COLO829 (cell line): ENCODE measurements at places on chromosomes 3 and 15.
A peak's percentile ranks its signal among the peaks of the same experiment; 100 is the strongest.

DNA sequence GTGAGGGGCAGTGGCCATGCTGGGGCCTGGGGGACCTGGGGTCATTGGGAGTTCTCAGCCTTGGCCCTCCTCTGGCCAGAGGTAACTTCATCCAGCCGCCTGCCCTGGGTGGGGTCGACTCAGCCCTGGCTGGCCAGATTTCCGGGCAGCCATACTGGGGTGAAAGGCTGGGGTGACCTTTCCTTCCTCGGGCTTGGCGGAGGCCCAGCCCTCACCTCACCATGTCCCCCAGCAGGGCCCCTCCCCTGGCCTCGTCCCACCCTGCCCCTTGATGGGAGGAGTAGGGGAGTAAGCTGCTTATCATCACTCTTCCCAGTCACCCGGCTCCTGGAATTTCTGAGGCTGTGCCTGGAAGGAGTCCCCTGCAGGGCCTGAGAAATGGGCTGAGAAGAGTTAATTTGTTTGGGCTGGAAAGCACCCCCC, 5.4 kb downstream of the SEMA3F start:
- no peak for DNase-seq

DNA sequence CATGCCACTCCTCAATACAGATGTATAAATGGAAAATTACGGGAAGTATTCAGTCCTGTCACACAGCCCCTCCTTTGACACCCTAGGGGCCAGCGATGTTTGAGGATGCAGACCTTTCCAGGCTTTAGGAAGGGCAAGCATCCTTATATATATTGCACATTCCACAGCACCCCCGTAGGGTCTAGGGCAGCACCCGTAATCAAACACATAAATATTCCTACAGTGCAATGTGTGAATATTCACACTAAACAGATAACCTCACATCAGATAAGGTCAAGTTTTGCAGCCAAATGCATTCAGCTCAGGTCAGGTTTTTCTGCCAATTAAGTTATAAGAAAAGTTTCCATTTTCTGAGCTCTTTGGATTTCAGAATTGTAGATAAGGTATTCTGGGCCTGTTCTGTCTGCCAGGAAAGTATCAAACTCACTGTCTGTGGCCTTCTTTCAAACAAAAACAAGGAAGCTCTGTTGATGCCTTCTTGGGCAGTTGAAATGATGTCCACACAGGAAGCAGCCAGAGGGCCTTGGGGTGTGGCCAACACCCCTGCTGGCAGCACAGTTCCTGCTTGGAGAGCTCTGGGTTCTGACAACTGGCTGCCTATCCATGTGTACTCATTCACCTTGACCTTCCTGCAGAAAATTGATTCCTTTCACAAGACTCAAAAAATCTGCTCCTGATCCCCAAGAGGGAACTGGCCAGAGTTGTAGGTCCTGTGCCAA, 427.0 kb downstream of the NTRK3 start:
- no peak for DNase-seq

DNA sequence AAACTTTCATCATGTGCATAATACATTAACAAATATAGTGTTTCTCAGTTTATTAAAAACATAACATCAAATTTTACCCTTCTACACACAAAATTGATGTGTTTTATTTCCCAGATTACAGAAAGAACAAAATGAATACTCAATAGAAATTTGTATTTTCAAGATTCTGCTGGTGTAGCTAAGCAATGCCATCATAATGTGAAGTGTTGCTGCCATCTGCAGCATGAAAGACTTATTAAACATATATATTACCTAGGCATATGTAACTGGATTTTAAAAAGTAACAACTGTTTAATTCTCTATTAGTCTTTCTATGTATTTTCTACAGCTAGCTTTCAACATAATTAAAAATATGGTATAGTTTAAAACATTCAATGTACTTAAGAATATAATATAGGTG, 27.5 kb downstream of the PLSCR5 start:
- peak; percentile 23 for DNase-seq

DNA sequence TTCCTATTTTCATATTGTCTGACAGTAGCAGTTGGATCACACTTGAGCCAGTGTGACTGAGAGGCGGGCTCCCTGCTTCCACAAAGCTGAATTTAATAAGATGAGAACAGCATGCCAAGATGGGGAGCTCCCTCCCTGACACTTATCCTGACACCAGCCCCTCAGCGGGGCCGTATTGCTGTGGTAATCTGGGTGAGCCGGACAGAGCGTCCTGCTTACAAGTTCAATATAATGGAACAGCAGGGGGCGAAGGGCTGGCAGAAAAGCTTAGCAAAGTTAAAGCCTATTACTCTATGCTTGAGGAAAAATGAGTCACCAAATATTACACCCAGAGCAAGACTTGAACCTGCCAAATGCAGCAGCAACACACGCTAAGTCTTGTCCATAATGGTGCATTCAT, 163.8 kb upstream of the CMC1 start:
- DNase-seq: no peak

GRCh38 chr3:126058666-126059065, 25.3 kb downstream of the SLC41A3 start:
- DNase-seq: no peak

DNA sequence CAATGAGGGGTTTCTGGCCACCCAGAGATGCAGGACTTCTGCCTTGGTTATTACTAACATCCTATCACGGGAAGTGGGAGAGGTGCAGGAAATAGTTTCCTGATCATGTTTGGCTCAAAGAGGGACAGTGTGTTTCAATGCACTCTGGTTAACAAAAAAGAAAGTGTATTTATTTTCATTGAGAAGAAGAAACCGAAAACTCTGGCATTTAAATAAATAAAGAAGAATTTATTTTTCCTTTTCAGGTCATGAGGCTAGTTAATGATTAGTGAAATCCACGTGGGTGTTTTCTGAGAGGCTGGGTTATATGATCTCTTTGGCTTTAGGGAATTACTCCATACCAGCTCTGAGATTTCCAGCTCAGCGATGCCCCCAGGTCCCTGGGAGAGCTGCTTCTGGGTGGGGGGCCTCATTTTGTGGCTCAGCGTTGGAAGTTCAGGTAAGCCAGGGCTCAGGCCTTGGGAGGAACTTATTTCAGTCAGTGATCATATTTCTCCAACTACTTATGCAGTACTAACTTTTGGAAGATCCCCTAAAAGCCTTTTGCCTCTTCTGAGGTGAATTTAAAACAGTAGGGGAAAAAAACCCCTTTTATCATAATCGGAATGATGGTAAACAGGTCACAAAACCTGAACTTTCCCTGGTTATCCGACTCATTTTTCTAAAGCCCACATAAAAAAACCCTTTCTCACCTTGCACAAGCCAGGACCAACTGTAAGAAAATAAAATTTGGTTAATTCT, at the start of gene PLA1A:
Gene PLA1A (plus strand): TSS at position 338 of the 741 bp plus-strand sequence. CDS start 29 bp downstream, at position 367.
- DNase-seq: peak; percentile 74

DNA sequence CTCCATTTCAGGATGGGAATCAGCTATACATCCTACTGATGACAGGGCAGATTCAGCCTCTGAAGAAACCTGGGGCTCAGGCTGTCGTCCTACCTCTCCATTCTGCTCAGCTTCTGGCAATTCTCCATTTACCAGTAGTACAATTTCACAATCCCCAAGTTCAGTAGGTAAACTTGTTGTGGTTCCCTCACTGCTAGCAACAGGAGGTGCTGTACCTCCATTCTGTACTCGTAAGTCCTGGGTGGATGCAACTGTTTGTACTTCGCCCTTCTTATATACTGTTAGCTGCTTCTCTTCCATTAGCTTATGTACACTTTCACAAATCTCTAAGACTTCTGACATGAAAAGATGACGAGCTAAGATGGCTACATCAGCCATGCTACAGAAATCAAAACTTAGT, 11.6 kb downstream of the ZBTB11 start:
- DNase-seq: no peak

DNA sequence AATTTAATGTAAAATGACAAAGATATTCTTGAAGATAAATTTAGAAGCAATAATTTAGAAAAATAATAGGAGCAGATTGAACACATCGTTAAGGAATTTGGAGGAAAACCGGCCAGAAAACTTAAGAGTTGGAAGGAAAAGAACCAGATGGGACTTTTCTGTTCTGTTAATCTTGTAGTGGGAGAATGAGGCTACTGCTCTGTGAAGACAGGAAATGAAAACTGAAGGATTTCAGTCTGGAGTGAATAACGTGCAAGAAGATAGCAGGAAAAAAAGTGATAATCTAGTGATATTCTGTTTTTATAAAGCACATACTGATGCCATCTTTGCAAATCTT, 74.2 kb downstream of the DPPA2 start:
- no peak for DNase-seq

GRCh38 chr3:3372210-3372777, 192.8 kb upstream of the CRBN start:
- no peak for DNase-seq

DNA sequence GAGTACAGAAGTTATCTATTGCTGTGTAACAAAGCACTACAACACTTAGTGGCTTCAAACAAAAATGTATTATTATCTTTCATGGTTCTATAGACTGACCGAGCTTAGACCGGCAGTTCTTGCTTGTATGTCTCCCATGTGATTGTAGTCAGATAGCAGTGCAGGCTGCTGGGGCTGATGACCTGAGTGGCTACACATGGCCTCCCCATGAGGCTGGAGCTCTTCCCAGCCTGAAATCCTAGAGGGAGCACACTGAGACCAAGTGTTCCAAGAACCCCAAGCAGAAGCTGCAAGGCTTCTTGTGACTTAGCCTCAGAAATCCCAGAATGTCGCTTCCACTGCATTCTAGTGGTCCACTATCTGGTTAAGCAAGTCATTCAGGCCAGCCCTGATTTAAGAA, 141.2 kb upstream of the TLE3 start:
- no peak for DNase-seq

- no peak for DNase-seq
Observed at GRCh38 chr3:119240101-119240590, 532 bp downstream of the B4GALT4 start.

GRCh38 chr3:26989037-26989436, 366.5 kb downstream of the LRRC3B start:
- no peak for DNase-seq

DNA sequence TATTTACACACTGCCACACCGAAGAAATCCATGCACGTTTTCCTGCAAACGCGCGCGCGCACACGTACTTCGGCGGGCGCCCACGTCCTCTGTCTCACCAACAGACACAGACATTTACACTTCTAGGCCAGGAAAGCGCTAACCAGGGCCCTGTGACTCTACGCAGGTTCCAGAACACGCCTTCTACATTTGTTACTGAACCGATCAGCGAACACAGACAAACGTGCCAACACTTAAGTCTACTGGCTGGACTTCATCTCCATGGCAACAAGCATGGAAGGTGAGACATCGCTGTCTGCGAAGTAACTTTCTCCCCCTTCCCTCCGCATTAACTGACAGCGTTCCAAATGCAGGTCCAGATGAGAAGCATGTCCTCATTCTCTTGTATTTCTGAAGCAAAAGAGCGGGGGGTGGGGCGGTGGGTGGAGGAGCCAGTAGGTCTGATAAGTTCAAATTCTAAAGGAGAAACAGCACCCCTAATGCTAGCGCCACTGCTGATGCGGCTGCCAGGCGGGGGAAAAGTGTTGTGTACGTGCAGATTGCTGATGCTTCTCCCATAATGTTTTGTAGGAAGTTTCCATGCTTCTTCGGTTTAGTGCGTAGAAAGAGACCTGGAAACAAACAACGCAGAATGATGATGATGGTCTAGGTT, at the start of gene CTXN2:
Gene CTXN2 (plus strand): TSS at position 92 of the 652 bp plus-strand sequence. CDS start 9,636 bp downstream, outside the sequence.
- DNase-seq: no peak

DNA sequence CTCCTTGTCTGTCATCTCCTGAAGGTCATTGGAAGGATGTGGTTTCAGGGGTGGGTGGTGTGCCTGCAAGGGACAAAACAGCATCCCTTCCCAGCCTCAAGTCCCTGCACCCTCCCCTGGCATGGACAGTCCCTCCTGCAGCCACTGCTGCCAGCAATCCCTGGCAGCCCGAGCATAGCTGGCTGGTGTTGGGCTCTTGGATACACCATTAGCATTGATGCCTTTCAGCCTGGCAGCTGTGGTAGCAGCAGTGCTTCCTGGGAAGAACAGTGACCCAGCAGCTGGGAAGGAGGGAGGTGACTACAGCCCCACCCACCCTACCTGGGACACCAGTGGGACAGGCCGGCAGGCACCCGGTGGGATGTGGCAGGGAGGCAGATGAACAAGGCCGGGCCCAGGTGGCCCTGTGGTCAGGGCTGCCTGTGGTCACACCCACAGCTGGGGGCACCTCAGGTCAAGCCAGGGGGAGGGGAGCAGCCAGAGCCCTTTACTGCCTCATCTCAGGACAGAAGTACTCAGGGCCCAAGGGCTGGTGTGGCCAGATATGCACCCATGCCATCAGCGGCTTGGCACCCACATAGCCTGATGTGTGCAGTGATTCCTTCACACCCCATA, 32.9 kb upstream of the TMEM115 start:
- DNase-seq: no peak

GRCh38 chr15:33654860-33655259, 313.4 kb upstream of the CHRM5 start:
- DNase-seq: peak; percentile 6

DNA sequence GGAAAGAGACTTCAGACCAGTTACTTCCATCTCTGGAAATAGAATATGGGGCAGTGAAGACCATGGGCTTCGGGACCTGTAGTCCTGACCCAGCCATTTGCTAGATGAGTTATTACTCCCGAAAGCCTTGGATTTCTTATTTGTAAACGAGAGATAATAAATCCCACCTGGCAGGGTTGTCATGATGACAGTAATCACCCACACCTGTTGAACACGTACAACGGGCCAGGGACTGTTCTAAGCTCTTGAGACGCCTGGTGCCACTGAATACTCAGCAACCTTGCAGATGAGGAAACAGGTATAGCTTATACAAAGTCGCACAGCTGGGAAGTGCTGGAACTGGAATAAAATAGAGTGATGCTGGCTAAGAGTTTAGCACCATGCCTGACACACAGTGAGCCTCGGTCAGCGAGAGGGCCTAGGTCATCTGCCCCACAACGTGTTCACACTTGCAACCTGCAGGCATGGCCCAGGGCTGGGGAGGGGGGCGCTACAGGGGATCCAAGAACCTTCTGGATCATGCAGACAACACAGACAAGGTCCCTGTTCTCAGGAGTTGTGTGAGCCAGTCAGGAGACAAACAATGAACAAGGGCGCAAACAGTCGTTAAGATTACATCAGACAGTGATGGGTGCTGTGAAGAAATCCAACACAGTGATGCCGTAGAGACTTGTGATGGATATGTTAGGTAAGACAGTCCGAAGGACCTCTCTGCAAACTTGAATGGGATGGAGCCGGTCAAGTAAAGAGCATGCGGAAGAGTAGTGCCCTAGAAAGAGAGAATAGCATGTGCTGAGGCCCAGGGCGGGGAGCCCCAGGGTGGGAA, 89.2 kb downstream of the CORO2B start:
- DNase-seq: no peak

DNA sequence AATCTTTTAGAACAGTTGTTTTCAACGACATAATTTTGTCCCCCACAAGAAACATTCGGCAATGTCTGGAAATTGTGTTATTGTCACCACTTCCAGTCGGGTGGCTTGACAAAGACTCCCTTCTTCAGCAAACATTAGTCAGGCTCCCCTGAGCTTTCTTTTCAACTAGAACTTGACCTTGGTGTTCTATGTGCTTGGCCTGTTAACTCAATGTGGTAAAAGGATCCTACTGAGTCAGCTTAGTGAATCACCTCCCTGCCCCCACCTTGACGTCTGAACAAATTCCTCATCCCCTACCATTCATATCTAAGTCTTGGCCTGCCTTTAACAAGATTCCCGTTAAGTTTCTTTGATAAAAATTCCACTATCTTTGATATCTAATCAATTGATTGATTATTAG, 465.0 kb upstream of the ROBO1 start:
- DNase-seq: peak; percentile 43
